ENCODE measurements at places on chromosomes 7 and 10.

- DNase-seq = no peak
Observed at GRCh38 chr10:69382382-69383117, 34.2 kb downstream of the TACR2 start.

DNA sequence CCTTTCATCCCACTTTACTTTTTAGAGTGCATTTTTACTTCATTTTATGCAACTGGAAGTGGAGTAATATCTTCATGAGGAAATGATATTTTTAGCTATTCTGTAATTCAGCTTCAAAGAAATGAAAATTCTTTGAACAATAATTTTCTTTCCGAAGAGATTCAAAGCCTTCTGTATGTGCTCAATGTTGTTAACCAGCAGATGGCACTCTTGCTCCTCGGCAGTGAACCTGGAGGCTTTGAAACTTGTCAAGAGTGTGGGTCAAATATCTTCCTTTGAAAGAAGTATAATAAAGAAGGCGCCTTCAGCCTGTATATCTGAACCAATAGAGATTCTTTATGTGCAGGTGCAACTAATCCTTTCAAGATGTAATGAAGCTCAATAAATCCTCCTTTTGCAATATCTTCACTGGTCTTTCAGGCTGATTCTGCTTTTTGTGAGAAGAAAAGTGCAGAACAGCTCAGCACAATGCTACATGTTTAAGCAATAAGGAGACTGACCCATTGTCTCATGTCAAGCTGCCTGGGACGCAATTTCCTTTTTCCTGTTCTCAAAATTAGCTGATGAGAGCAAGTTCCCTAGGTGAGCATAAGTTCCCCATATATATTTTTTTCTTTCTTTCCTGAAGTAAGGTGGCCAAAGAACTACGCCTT lies 258.4 kb downstream of the SEMA3A start:
- peak; percentile 29 for DNase-seq

DNA sequence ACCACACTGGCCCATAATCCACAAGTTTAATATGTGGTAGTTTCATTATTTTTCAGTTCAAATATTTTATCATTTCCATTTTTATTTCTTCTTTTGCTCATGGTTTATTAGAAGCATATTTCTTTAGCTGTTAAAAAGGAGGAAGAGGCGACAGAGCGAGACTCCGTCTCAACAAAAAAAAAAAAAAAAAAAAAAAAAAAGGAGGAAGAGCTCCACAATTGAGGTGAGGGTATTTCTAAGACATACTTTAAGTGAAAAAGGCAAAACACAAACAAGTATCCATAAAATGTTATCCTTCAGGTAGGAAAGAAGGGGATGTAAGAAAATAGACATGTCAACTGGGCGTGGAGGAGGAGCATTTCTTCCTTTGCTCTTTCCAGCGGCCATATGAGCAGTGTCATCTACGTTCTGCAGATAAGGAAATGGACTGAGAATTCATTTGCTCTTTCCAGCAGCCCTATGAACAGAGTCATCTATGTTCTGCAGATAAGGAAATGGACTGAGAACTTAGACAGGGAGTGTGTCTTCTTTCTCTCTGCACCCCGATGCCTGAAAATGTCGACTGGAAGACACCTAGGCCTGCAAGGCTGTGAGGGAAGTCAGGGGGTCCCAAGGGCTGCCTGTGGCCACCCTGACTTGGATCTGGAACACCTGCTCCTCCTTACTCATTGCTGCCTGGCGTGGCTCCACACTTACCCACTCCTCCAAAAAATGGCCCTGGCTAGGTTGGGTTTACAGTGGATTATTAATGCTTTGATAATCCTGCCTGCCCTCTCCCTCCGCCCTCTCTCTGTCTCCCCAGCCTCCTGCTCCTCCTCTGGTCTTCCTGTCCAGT lies 18.9 kb upstream of the RAMP3 start:
- no peak for DNase-seq

DNA sequence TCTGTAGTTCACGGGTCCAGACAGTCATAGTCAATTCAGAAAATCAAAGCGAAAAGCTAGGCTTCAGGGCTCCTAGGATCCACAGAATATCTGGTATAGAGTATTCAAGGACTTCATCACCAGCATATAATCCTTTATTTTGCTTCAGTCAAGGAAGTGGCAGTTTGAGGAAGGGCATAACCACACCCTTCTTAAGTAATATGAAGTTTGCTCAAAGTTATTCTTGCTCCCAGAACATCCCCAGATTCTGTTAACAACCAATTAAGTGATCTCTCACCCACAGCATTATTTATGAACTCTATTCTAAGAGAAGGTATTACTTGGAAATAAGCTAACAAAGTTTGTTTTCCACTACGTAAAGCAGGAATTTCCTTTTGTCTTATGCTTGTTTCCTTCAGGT lies 13.2 kb downstream of the CWF19L1 start:
- DNase-seq = no peak

GRCh38 chr7:83467493-83467892 lies 181.4 kb downstream of the SEMA3E start:
- DNase-seq = no peak

GRCh38 chr10:92755725-92756124 lies 66.0 kb downstream of the HHEX start:
- no peak for DNase-seq

DNA sequence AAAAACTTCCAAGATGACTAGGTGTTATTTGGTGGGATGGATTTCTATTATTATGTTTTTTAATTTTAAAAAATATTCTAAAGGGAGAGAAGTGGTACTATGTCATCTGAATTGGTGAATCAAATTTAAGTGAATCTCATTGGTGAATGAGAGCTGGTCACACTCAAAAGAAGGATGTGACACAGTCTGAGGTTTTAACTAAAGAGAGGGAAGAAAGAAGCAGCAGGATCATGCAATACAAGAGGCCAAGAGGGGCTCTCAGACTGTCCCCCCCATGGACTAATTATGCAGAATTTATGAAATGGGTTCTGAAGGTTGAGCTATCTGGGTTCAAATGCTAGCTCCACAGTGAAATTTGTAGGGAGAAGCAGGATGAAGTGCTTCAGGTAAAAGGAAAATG lies 16.2 kb downstream of the MACC1 start:
- DNase-seq = no peak

- DNase-seq = no peak
Observed at GRCh38 chr10:124206616-124207015, 113.2 kb upstream of the CHST15 start.

DNA sequence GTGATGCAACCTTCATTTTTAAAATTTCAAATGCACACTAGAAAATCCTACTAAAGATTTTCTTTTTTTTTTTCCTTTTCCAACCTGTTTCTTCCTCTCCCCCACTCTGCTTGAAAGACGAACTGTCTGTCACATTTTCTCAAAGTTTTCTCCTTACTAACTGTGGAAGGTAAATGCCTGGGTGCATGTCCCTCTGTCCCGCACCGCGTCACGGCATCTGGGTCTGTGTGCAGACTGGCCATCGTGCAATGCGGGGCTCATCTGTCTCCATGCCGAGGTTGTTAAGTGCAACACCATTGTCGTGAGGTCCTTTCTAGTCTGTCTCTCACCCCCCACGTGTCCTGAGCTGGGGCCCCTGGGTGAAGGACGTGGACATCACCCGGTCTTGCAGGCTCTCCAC lies 28.4 kb downstream of the PFKFB3 start:
- DNase-seq = no peak

DNA sequence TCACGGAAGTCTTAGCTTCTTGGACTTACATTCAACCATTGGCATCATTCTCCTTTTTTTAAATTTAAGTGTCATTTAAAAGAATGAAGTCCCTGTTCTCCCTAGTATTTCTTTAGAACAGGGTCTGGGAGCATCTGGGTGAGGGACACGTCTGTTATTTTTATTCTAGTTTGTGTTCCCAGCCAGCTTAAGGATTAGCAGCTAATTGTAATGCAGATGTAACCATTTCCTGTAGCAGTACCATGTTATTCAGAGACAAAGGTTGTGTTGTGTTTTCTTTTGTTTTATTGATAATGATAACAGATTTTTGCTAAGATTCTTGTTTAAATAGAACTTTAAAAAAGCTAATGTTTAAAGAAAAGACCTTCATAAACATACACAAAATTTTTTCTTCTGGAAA lies 34.3 kb downstream of the BMS1 start:
- DNase-seq = no peak

DNA sequence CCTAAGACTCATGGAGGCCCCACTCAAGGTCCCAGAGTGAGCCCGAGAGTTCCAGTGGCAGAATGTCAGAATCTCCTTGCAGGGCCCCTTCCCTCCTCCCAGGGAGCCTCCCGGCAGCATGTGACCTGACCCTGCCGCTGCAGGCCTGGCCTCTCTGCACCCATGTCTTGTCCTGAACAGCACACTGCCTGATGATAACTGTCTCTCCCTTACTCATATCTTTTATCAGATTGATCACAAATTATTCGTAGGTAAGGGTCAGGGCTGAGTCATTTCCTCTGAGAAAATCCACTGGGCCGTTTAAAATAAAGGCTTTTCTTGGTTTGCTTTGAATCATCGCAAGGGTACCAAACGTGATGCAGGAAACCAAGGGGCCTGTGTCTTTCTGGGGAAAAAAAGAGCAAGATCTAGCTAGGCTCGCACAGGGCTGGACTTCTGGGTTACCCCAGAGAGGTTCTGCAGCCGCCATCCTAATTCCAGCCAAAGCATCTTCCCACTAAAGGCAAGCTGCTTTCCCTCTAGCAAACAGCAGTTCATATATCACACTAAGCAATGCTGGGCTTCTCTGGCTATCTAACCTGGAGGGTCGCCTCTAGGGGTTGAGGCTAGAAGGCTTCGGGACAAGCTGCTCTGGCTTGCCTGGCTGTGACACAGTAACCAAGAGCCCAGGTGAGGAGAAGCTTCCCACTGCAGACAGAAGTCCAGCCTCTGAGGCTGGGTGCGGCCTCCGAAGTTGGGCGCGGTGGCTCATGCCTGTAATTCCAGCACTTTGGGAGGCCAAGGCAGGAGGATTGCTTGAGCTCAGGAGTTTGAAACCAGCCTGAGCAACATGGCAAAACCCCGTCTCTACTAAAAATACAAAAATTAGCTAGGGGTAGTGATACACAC lies 104.9 kb downstream of the SPDYE5 start:
- DNase-seq = peak; percentile 5

- no peak for DNase-seq
Observed at GRCh38 chr10:48364659-48365405, 58.4 kb downstream of the MAPK8 start.

DNA sequence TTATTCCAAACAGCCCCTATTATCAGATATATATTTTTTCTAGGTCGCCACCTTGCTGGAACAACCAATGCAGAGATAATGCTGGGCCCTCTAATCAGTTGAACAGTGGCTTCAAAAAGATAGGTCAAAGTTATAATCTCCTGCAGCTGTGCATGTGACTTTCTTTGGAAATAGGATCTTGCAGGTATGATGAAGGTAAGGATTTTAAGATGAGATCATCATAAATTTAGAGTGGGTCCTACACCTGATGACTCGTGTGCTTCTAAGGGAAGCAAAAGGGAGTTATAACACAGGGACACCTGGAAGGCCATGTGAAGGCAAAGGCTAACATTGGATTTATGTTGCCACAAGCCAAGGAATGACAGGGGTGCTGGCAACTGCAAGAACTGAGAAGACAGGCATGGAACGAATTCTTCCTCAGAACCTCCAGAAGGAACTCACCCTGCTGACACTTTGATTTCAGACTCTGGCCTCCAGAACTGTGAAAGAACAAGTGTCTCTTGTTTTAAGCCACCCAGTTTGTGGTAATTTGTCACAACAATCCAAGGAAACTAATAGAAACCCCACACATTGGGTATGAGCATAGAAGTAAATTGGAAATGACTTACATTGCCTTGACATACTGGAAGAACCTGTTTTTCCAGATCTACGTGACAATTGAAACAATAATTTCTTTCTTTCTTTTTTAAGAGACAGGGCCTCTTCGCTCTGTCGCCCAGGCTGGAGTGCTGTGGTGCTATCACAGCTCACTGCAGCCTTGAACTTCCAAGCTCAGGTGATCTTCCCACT lies 34.4 kb downstream of the CCDC71L start:
- DNase-seq = no peak

GRCh38 chr7:33157311-33157710 lies 27.9 kb downstream of the BBS9 start:
- no peak for DNase-seq

- DNase-seq = no peak
Observed at GRCh38 chr7:102021841-102022618, 204.6 kb downstream of the CUX1 start.

GRCh38 chr7:99451936-99452335 lies 13.2 kb downstream of the CPSF4 start:
- no peak for DNase-seq

DNA sequence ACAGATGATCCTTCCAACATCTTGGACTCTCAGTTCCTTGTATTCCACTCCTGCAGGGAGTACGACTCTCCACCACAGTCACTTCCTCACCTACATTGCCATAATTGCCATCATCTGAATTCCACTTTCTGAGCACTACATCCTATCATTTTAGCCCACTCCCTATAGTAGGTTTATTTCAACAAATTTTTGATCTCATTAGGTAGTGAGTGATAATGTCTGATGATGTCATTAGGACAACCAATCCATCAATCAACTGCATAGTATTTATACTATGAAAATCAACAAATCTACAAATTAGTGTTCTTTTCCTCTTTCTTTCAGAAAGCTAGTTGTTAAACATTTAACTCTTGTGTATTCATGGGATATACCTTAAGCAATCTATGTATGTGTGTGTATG lies 13.7 kb upstream of the TRA2A start:
- DNase-seq = no peak

DNA sequence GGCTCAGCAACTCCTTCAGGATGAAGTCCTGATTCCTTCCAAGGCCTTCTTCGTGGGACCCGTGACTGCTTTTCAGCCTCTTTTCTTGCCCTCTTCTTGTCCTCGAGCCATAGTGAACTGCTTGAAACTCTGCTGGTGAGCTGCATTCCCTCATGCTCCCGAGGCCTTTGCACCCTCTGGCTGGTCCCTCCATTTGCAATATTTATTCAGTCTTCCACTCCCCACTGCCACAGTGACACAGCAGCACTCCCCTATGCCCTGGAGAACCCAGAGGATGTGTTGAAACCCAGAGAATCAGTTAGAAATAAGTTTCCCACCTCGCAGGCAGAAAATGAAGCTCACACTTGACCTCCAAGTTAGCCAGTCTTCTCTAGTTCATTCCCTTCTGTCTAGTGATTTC lies 22.3 kb upstream of the GAD2 start:
- no peak for DNase-seq

DNA sequence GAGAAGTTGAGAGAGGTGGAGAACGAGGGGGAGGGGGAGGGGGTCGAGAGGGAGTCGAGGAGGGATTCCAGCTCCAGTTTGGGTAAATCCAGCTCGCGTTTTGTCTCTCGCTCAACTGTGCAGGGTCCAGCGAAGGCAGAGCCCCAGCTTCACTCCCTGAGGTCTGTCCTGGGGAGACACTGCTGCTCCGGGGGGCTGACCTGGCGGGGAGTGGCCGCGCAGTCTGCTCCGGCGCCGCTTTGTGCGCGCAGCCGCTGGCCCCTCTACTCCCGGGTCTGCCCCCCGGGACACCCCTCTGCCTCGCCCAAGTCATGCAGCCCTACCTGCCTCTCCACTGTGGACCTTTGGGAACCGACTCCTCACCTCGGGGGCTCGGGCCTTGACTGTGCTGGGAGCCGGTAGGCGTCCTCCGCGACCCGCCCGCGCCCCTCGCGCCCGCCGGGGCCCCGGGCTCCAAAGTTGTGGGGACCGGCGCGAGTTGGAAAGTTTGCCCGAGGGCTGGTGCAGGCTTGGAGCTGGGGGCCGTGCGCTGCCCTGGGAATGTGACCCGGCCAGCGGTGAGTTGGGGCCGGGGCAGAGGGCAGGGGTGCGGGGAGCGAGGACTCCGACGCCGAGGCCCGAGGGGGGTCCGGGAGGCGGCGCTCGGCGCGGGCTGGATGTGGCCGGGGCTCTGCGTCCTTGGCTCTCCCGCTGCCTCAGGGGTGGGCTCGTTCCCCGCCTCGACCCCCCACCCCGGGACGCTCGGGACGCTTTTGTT lies at the start of gene TET1:
TSS of gene TET1 (plus strand) at position 152 of the 757 bp plus-strand sequence. CDS start 12,002 bp downstream, outside the sequence.
- DNase-seq = no peak

GRCh38 chr10:20457649-20458048 lies 439.5 kb downstream of the NEBL start:
- DNase-seq = no peak

Data from HS-27A (cell line).